ENCODE measurements at places on chromosomes 6 and 20.

- DNase-seq, result peak; percentile 14
Measured at GRCh38 chr20:53157443-53158408, 185.6 kb downstream of the TSHZ2 start.

DNA sequence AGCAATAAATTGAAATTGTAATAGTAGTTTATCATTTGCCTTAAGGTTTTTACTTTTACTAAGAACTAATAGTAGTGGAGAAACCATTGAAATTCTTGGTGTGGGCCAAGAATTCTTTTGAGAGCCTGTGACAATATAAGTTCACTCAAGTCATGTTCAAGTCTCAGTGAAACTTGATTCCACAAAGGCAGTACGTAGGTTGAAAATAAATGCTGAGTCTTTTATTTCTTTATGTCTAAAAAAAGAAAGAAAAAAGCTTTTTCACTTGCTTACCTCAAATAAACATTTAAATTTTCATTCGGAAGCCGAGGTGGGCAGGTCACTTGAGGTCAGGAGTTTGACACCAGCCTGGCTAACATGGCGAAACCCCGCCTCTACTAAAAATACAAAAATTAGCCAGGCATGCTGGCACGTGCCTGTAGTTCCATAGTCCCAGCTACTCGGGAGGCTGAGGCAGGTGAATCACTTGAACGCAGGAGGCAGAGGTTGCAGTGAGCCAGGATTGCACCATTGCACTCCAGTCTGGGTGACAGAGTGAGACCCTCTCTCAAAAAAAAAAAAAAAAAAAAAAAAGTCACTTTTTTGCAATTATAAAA is 57.8 kb upstream of the NELFCD start:
- DNase-seq, result no peak

DNA sequence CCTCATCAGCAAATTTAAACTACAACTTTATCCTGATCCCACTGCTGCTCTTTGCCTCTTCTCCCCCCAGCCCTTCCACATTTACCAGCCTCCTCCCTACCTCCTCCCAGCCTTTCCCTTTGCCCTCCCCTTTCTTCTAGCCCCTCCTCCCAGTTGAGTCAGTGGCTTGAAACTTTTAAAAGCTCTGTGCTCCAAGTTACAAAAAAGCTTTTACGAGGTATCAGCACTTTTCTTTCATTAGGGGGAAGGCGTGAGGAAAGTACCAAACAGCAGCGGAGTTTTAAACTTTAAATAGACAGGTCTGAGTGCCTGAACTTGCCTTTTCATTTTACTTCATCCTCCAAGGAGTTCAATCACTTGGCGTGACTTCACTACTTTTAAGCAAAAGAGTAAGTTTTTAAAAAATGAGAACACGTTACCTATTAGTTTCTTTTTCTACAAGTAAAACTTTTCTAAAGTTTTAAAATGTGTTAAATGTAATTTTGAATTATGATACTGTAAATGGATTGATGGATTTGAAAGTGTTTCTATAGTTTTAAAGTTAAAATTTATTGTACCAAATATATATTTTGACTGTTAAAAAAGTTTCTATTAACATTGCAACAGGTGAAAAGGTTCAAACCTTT is at the start of gene GJA1:
GJA1 (plus strand) TSS at position 203 of the 626 bp plus-strand sequence. CDS start 11,202 bp downstream, outside the sequence.
- peak; percentile 90 for DNase-seq

DNA sequence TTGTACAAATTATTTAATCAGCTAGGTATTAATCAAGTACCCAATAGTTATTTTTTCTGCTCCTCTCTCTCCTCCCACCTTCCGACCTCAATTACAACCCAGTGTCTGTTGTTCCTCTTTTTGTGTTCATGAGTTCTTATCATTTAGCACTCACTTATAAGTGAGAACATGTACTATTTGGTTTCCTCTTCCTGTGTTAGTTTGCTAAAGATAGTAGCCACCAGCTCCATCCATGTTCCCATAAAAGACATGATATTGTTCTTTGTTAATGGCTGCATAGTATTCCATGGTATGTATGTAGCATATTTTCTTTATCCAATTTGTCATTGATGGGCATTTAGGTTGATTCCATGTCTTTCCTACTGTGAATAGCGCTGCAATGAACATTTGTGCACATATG is 652.8 kb upstream of the CITED2 start:
- DNase-seq, result no peak

DNA sequence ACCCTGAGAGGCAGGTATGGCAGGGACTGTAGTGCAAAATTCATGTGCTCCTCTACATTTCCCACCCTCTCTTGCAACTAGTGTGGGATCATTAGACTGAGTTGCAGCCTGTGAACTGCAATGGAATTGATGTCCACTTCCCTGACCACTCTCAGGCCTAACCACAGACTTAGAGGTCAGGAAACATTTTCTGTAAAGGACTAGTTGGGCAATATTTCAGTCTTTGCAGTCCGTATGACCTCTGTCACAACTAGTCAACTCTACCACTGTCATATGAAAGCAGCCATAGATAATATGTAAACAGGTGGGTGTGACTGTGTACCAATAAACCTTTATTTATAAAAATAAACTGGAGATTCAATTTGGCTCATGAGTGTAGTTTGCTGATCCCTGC is 134.4 kb upstream of the TOP1 start:
- no peak for DNase-seq

GRCh38 chr6:37631295-37631694 is 66.4 kb downstream of the MDGA1 start:
- DNase-seq, result no peak

DNA sequence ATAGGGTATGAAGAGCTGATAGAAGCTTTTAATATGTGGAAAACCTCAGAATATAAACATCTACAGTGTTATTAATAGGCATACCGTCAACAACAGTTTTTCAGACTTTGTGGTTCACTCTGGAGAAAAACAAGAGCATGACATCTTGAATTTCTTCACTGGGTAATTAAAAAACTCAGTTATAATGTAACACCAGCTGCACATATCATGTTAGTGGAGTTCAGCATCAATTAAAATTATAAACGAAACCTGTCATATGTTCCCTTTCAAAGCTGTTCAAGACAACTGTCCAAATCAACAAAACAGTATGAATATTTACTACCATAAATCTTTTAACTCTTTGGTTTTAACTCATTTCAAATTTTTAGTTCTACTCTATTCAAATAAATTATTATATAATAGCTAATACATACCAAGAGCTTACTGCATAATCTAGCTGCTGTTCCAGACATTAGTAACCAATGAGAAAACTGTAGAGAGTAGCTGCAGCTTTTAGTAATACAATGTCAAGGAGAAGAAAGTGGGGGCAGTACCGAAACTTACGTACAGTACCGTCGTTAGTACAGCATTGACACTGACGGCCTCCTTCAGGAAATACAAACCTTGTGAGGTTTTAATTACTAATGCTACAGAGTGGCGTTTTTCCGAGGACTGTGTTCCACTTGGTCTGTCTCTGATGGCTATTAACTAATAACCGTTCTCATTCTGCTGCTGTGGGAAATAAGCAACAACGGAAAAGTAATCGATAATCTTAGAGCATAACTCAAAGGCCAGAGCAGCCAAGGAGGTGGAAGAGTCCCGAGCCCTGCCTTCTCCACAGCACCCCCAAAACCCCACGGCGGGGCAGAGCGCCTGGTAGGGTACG is 532 bp upstream of the PM20D2 start:
- peak; percentile 20 for DNase-seq

All from fibroblast of upper back skin (primary cell).